ENCODE measurements at places on chromosomes 4 and X. TPM values are rescaled to one million over a fixed set of nuclear protein-coding genes. Genes with fewer than 3 reads are reported as not detected.

The MAGIX gene
- total RNA-seq = 18.9 TPM

The NR0B1 gene
- total RNA-seq = not detected

The GLOD5 gene
- total RNA-seq = not detected

The TMPRSS11D gene
- total RNA-seq = not detected

The H2BW2 gene
- total RNA-seq = not detected

The IL9R gene
- total RNA-seq = not detected

The SMR3B gene
- total RNA-seq = not detected

The ABCG2 gene
- 1.0 TPM for total RNA-seq

The SRPX gene
- 75.7 TPM for total RNA-seq

The ZAR1 gene
- total RNA-seq = not detected

Data from right atrium auricular region (tissue), 2 donors.